Anterior cingulate cortex (tissue), 58 donors: ENCODE measurements at places on chromosomes 1 and 21.

- DNase-seq = peak; percentile 46
Observed at GRCh38 chr1:27872059-27872801, at the start of gene THEMIS2. TSS of gene THEMIS2 (plus strand) at chr1:27872544. CDS start at chr1:27872572, 28 bp downstream.

GRCh38 chr1:246782120-246782900, 58.1 kb downstream of the SCCPDH start:
- no peak for DNase-seq

- no peak for DNase-seq
Observed at GRCh38 chr1:9894115-9894514, 16.0 kb downstream of the CTNNBIP1 start.

DNA sequence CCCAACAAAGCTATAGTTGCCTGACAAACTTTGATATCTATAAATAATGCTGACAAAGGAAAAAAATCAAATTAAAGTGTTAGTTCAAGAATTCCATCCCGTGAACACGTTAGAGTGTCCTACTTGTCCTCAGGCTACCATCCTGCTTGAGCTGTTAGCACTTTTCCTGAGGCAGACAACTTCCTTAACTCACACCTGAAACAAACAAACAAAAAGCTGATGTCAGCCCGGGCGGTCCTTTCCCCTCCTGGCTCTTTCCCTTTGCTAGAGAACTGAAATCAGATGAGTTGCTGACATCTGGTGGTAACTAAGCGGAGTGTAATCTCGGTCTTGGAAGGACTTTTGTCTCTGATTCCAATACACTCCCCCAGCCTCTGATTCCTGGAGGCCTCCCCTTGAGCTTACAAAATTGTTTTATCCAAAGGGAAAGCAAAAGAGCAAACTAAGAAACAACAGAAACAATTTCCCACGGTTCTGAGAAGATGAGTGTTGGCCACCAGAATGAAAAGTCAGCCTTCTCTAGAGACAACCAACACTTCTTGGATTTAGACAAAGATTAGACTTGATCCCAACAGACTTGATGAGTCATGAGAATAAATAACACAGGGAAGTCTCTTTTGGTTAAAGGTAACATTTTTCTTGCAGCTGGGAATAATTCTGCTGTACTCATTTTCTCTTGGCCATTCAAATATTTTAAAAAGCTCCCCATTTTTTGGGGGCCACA, 135.4 kb downstream of the PROX1 start:
- peak; percentile 34 for DNase-seq

DNA sequence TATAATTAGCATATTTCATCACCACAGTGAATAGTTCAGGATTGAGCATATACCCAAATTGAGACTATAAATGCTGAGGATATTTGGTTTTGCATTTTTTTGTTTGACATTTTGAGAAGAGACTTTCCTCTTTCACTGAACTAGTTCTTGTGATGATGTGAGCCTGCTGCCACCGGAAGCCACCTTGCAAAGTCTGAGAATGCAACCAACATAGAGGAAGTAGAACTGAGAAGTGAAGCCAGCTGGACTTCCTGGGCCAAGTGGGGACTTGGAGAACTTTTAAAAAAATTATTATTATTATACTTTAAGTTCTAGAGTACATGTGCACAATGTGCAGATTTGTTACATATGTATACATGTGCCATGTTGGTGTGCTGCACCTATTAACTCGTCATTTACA, 102.3 kb downstream of the RPE65 start:
- no peak for DNase-seq

- DNase-seq = no peak
Observed at GRCh38 chr1:169202791-169203665, 96.5 kb downstream of the ATP1B1 start.

- DNase-seq = peak; percentile 75
Observed at GRCh38 chr1:31937300-31938183, 626 bp downstream of the PTP4A2 start.

- no peak for DNase-seq
Observed at GRCh38 chr1:186974774-186975181, 146.0 kb downstream of the PLA2G4A start.

- DNase-seq = peak; percentile 68
Observed at GRCh38 chr1:46446646-46447498, 42.8 kb upstream of the DMBX1 start.

GRCh38 chr1:3031401-3032221, 10.3 kb downstream of the ACTRT2 start:
- DNase-seq = no peak

GRCh38 chr1:102837551-102837950, 270.8 kb downstream of the COL11A1 start:
- DNase-seq = no peak

DNA sequence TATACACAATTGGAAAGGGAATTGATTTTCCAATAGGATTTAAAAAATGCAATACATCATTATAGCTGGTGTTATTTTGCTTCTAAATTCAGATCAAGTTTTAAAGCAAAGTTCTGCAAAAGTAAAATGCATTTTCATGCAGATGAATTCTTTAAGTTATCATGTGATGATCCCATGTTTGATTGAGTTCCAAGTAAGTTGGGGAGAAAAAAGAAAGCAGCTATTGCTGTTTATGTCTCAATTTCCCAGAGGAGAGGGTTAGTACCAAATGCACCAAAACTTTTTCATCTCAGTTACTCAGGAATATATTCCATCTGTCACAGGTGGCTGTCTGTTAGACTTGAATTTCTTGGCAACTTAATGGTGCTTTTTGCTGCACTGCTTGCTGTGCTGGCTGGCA, 29.7 kb downstream of the HSPA13 start:
- DNase-seq = no peak

GRCh38 chr1:6497215-6497866, 5.9 kb upstream of the PLEKHG5 start:
- no peak for DNase-seq

DNA sequence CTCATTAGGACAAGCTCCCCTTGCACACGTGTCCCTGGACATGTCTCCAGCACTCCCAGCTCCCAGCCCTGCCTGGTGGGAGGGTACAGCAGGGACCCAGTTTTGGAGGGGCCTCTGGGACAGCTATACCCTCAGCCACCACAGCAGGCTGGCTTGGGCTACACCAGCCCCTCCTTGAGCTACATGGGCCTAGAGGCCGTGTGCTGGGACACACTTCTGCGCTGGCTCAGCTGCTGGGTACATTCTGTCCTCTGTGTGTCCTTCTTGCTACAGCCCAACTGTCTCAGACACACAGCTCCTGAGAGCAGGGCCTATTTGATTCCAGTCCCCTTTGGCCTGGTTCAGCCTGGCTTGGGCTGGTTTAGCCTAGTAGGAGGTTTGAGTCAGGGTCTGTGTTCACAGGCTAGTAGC, 26.7 kb downstream of the DMAP1 start:
- no peak for DNase-seq

DNA sequence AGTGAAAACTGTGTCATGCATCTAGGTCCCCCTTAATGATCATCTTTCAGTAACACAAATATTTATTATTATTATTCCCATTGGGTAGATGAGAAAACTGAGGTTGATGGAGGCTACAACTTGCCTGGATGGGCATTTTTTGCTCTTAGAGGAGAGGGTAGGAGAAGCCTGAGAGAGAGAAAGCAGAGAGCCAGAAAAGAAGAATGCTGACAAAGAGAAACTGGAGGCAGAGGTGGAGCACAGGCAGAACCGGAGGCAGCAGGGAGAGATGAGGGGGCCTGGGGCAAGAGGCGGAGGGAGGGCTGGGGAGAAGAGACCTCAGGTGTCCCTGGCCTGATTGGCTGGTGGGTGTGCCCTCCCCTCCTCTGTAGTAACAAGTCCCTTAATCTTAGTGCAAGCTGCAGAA, 4.1 kb downstream of the BLACAT1 start:
- DNase-seq = no peak

- no peak for DNase-seq
Observed at GRCh38 chr1:247216261-247216660, 39.6 kb upstream of the VN1R5 start.

- no peak for DNase-seq
Observed at GRCh38 chr1:173100476-173101107, 49.9 kb upstream of the TNFSF18 start.

DNA sequence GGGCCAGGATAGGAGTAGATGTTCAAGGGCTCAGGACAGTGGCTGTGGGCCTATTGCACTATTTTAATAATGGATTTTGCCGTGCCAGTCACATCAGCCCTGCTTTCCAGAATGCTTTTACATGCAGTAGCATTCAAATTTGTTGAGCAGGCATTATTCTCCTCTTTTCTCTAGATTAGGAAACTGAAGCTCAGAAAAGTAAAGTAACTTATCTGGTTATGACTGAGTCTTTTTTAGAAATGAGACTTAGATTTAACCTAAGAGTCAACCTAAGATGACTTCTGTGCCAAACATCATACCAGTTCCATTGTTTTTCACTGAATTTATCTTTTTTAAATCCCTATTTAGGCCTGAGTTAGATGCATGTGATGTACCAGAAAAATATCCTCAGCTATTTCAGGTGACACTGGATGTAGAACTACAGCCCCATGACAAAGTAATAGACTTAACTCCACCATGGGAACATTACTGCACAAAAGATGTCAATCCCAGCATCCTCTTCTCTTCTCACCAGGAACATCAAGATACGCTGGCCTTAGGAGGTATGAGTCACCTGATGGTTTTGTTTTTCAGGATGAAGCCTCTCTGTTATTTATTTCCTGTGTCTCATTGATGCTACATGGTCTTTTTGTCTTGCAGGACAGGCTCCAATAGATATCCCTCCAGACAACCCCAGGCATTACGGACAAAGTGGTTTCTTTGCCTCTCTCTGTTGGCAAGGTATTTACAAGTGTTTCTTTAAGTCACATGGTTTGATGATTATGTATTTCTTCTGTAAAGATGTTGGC, 31.4 kb upstream of the LEPR start:
- DNase-seq = no peak

- DNase-seq = no peak
Observed at GRCh38 chr1:34412598-34413370, 236.1 kb downstream of the C1orf94 start.

GRCh38 chr21:39674801-39675200, 62.1 kb downstream of the B3GALT5 start:
- DNase-seq = no peak

- no peak for DNase-seq
Observed at GRCh38 chr1:227437495-227438008, 119.3 kb upstream of the CDC42BPA start.

- no peak for DNase-seq
Observed at GRCh38 chr1:109984190-109984455, 442 bp upstream of the AHCYL1 start.

GRCh38 chr1:219041141-219041540, 132.5 kb upstream of the LYPLAL1 start:
- no peak for DNase-seq

DNA sequence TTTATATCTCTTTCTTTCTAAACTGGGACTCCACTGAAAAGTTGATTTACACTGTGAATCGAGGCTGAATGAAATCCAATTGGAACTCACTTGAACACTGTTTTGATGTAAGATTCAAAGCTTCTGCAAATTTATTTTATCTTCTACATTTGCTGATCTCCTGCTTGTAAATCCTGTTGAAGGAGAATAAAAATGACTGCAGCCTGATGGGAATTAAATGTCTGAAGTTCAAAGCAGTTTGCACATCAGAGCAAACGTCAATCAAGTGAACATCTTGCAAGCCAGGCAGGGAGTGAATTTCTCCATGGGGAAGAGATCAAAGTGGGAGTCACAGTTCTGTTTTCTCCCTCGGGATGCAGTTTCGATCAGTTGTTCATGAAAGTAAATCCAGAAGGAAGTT, 127.2 kb downstream of the CACHD1 start:
- no peak for DNase-seq

- no peak for DNase-seq
Observed at GRCh38 chr1:59484096-59484495, 187.2 kb downstream of the FGGY start.

- DNase-seq = no peak
Observed at GRCh38 chr1:53073868-53074311, 11.9 kb downstream of the PODN start.

DNA sequence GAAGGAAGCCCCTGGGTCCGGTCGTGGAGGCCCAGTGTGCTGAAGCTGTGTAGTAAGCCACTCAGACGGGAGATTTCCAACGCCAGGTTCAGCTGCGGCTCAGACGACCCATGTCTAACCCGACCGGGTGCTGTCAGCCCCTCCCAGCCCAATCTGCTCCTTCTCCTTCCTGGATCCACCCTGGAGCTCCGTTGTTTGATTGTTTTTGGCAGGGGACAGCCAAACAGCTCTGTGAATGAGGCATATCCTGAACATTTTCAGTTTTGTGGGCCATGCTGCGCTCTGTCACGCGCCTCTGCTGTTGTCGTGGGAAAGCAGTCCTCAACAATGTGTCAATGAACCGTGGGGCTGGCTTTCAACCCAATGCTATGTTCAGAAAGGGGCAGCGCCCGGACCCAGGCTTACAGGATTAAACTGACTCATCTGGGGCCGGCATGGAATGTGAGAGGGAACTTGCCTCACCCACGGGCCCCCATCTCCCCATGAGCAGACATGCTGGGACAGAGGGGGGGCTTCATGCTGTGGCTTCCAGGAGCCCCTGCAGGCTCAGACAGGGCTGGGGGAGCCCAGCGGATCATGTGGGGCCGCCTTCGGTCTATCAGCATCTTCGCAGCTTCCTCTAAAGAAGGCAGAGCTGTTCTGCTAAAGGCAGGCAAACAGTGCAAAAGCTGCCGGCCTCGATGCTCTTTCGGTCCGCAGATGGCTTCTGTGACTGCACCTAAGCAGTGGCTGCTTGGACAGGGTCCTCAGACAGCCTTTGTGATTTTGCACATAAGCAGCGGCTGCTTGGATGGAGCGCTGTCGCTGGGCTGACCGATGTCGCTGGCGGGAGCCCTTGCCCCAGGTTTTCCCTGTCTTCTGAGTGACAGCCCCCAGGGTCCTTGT, 101.7 kb downstream of the RIPK4 start:
- DNase-seq = no peak

GRCh38 chr1:242605521-242605920, 81.0 kb upstream of the PLD5 start:
- no peak for DNase-seq

DNA sequence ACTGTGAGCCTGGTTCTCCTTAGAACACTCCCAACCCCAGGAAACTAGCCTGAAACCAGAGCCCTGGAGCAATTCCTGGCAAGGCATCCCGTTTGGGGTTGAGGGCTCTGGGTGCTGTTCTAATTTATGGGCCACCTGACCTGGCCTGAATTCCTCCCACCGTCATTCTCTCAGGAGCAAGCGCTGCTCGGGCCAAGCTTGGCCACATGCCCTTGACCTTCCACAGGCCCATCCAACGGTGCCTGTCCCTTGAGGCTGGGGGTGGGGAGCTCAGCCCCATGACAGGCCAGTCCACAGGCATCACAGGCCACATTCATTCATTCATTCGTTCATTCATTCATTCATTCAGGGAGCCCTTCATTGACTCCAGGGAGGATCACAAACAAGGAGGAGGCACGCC, 5.3 kb downstream of the PADI2 start:
- DNase-seq = no peak

DNA sequence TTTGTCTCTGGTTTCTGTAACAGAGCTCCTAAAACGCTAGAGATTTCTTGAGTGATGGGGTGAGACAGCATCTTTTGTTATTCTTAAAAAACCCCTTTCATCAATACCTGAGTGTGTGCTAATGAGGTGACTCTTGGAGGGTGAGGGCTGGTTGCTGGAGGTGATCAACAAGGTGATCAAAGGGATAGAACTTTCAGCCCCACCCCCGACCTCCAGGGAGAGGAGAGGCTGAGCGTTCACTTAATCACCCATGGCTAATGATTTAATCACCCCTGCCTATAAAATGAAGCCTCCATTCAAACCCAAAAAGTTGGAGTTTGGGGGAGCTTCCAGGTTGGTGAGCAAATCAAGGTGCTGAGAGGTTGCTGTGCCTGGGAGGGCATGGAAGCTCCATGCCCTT, 175.4 kb downstream of the SLC35F3 start:
- no peak for DNase-seq
